ENCODE measurements at places on chromosomes 16 and 17.

DNA sequence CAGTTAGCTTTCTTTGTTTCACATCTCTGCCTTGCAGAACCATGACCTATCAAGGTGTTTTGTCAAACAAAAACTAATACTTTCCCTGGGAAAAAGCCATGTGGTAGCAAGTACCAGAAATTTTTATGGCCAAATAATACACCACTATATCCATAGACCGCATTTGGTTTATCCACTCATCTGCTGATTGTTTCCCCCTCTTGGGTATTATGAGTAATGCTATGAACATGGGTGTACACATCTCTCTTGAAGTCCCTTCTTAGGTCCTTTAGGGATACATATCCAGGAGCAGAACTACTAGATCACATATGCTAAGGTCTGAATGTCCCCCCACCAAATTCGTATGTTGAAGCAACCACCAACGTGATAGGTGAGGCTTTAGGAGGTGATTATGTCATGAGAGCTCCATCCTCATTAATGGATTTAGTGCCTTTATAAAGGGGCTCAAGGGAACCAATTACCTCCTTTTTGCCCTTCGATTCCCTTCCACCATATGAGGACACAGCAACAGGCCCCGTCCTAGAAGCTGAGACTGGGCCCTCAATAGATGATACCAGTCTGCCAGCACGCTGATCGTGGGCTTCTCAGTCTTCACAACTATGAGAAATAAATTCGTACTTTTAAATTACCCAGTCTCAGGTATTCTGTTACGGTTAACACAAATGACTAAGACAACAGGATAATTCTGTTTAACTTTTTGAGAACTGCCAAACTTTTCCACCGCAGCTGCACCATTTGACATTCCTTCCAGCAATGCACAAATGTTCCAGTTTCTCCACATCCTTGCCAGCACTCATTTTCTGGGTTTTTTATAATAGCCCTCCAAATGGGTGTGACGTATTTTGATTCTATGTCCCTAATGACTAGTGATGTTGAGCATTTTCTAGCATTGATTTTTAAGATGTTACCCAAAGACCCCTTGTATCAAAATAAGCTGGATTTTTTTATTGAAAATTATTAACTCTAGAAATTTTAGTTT, 30.0 kb downstream of the SIAH1 start:
- no peak for DNase-seq

GRCh38 chr17:65243838-65244625, 106.9 kb downstream of the RGS9 start:
- peak; percentile 82 for DNase-seq

- DNase-seq = peak; percentile 75
These were observed 16.8 kb downstream of the MARCHF10 start for GRCh38 chr17:62791235-62791734.

- DNase-seq = no peak
These were observed 1.8 kb upstream of the NDE1 start for GRCh38 chr16:15648135-15648730.

GRCh38 chr17:55625521-55625920, 97.1 kb downstream of the TMEM100 start:
- no peak for DNase-seq

- DNase-seq = no peak
These were observed 59.0 kb upstream of the TNRC6C start for GRCh38 chr17:77899498-77899897.
